ENCODE measurements at places on chromosomes 11 and 22.

DNA sequence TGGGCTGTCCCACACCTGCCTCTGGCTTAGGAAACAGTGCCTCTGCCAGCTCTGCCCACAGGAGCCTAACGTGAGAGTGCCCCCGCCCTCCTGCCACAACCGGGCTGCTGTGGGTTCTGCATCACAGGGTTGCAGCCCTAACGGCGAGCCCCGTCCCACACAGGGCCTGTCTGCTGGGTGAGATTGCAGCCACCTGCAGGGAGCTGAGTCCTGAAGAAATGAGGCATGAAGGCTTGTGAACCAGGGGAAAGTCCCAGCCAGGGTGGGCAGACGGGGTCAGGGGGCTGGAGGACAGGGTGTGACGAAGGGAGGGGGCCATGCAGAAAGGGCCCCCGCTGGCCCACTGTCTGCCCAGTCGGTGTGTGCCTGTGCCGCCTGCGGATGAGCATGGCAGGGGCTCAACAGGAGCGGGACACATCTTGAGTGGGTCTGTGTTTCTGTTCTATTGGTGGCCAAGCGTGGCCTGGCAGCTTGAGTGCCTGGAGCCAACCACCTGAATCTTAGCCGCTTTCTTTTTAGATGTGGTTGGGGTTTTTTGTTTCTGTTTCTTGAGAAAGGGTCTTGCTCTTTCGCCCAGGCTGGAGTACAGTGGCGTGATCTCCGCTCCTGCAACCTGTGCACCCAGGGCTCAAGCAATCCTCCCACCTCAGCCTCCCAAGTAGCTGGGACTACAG, 38.9 kb downstream of the CTTN start:
- no peak for DNase-seq

- DNase-seq: no peak
Observed at GRCh38 chr11:34411791-34412190, 26.9 kb upstream of the CAT start.

- DNase-seq: no peak
Observed at GRCh38 chr11:2525941-2526807, 81.4 kb downstream of the KCNQ1 start.

DNA sequence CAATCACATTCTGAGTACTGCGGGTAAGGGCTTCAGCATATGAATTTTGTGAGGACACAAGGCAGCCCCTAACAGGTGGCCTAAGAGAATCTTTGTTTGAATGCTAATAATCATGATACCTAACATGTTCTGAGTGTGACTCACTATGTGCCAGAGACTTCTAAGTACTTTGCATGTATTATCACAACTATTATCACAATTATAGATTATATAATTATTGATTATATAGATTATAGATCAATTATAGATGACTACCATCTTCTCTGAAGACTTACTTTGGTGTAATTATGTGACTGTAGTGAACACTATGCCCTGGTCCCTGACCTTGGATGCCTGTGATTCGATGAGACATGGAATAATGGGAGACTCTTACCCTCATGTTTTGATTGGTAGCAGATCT, 62.6 kb downstream of the FLI1 start:
- DNase-seq: no peak

DNA sequence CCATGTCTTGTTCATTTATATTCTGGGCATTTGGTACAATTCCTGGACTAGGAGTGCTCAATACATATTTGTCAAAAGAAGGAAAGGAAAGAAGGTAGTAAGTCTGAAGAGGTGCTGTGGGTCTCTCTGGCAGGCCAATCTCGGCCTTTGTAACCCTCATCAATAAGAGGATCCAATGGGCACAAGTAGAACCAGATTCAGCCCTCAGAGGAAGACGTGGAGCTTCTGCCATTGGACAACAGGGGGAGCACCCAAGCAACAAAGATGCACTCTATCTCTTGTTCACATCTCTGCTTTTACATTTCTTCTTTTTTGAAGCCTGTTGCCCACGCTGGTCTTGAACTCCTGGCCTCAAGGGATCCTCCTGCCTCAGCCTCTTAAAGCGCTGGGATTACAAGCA, 2.2 kb upstream of the VPS11 start:
- DNase-seq: no peak

GRCh38 chr11:62552485-62553079, 6.0 kb upstream of the AHNAK start:
- DNase-seq: no peak

DNA sequence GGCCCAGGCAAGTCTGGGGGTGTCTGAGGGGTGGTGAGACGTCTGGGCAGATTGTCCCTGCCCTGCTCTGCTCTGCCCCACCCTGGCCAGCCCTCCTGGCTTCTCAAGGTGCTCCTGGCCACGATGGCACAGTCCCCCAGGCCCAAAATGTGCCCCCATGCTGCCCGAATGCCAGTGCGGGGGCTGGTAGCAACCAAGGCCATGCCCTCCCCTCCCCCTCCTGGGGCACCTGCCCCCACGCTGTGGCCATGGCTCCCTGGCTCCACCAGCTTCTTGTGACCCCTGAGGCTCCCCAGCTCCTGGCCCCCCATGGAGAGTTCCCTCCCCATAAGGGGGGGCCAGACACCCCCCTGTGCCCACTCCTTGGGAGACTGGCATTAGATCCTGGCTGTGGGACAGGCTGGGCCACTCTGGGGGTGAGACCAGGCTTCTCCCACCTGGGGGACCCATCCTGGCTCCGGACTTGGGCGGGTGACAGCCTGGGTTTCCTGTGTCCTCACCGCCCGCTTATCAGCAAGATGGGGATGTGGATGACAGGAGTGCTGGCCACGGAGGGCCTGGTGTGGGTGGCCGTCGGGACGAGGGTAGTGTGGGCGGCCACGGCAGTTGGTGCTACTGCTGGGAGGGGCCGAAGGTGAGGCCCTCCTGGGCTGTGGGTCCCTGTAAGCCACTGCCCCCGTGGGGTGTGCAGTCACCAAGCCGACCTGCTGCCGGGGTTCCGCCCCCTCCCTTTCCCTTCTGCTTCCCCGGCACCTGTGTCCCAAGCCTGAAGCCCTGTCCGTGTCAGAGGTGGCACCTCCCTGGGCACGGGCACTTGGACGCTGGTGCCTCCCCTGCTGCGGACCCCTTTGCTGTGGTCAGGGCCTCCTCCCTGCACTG, 15.9 kb upstream of the MUC6 start:
- DNase-seq: no peak

- peak; percentile 45 for DNase-seq
Observed at GRCh38 chr22:41447435-41448188, 1.0 kb upstream of the TOB2 start.

GRCh38 chr11:20058749-20059458, 101.4 kb downstream of the DBX1 start:
- DNase-seq: no peak

- no peak for DNase-seq
Observed at GRCh38 chr11:123178186-123178585, 16.9 kb downstream of the CLMP start.

DNA sequence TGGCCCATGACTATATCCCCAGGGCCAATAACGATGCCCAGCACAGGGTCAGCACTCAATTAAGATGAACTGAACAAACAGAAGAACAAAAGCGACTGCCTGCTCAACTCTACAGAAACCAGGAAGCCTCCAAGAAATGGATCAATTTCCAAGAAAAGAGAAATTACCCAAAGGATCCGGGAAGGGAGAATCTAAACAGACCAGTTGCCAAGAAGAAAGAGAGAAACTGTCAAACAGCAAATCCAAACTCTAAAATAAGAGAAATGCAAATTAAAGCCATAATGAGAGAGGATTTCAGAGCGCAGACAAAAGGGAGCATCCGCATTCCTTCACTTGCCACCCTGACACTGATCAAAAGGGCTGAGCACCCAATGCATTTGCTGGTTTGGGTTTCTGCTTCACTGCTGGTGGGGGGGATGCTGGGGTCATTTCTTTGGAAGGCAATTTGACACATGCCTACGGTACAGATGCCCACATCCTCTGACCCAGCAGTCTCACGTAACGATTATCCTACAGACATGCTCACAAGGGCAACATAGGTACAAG, 37.7 kb upstream of the RFPL3 start:
- no peak for DNase-seq

DNA sequence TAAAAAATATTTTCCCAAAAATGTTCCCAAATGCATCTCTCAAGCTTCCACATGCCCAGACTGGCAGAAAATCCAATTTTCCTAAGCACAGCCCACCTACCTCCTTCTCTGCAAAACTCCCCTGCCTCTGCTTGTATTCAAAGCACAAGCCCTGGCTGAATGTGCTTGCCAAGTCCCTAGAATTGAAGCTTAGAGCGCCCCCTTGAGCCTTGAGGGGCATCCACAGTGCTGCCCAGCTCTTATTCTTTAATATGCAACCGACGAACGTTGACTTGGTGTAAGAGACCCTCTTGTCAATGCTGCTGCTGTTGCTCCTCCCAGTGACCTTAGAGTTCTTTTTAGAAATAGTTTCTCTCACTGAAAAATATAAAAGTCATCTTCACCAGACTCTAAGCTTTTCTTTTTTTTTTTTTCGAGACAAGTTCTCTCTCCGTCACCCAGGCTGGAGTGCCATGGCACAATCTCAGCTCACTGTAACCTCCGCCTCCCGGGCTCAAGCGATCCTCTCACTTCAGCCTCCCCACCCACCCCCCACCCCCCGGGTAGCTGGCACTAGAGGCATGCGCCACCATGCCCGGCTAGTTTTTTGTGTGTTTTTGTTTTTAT, 63.5 kb upstream of the CAPRIN1 start:
- peak; percentile 43 for DNase-seq

GRCh38 chr22:35312198-35313059, 12.7 kb downstream of the TOM1 start:
- DNase-seq: no peak

GRCh38 chr11:13038366-13038765, 29.2 kb downstream of the RASSF10 start:
- no peak for DNase-seq

GRCh38 chr11:6096417-6096816, 11.1 kb upstream of the OR56B4 start:
- no peak for DNase-seq
